ENCODE measurements at places on chromosomes 4 and X.

GRCh38 chrX:53288189-53288588 lies 6.8 kb upstream of the IQSEC2 start:
- peak; percentile 54 for DNase-seq

- DNase-seq: peak; percentile 8
These were observed 15.8 kb upstream of the RGS12 start for GRCh38 chr4:3276986-3277385.

DNA sequence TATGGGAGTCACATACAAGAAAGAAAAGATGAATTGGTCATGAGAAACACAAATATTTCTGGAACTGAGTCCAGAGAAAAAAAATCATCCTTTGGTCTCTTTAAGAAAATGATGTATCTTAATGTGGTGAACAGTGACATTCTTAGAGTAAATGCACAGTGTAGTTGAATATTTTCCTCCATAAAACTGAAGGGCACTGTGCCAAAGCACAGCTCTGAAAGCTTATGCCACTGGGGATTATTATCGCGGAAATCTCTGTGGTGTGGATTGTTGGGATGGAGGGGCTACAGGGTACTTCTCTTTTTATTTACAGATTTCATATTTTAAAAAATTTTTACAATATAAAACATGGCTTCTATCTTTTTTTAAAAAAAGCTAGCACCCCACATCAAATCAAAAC lies 908.1 kb downstream of the CCSER1 start:
- no peak for DNase-seq

GRCh38 chrX:38305971-38306370 lies 21.3 kb downstream of the RPGR start:
- DNase-seq: no peak

- no peak for DNase-seq
These were observed 255.3 kb downstream of the RAPGEF2 start for GRCh38 chr4:159358226-159358625.

DNA sequence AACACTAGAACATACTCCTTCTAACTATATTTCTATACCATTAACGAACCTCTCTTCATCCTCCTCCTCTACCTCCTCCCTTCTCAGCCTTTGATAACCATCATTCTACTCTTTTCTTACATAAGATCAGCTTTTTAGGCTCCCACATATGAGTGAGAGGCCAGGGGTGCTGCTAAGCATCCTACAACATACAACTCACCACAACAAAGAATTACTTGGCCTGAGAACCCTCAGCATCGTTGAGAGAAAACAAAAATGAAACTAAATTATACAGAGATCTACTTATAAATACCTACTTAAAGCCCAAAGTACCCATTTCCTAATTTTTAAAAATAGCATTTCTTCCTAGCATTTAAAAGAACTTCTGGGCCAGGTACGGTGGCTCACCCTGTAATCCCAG lies 77.7 kb downstream of the CC2D2A start:
- DNase-seq: no peak

DNA sequence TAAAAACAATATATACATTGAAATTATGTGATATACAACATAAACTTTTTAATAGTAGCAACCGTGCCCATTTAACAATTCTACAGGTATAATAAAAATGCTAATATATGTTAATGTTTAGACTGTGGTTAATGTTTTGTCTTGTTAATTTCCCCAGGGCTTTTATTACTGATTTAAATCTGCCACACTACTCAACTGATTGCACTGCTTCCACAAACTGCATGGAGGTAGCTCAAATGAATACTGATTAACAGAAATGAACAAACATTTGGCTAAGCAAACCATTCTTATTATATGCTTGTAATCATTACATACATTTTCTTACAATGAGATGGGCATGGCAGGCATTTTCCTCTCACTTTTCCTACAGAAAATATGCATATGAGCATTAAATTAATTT lies 275.9 kb downstream of the GPC3 start:
- no peak for DNase-seq

GRCh38 chr4:129355516-129355915 lies 259.6 kb downstream of the C4orf33 start:
- no peak for DNase-seq

- DNase-seq: no peak
These were observed 152.1 kb downstream of the FMR1NB start for GRCh38 chrX:148133105-148133725.

- no peak for DNase-seq
These were observed 20.1 kb downstream of the IGFBP7 start for GRCh38 chr4:57090079-57090478.

DNA sequence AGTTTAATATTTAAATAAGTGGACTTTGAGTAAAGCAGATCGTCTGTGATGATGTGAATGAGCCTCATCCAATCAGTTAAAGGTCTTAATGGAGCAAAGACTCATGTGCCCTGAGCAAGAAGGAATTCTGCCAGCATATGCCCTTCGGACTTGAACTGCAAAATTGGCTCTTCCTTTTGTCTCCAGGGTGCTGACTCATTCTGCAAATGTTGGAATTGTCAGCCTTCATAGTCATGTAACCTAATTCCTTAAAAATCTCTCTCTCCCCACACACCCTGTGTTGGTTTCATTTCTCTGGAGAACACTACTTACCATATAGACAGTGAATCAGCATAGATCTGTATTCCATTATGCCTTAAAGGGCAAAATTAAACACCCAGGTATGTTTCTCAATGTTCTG lies 609.8 kb upstream of the GALNTL6 start:
- DNase-seq: no peak

GRCh38 chr4:76905521-76905920 lies 7.6 kb upstream of the SOWAHB start:
- no peak for DNase-seq

DNA sequence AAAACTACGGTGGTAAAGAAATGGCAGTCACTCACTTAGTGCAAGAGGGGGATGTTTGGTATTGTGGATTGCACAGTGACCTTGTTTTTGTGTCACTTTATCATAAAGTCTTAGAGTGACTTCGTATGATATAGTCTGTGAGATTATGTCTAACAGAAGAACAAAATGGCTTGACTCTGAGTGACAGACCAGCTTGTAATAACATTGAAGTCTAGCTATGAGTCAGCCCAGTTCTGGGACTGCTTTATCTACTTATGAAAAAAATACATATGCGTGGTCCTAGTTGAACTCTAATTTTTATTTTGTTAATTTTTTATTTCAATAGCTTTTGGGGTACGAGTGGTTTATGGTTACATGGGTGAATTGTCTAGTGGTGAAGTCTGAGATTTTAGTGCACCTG lies 20.0 kb downstream of the DCLK2 start:
- no peak for DNase-seq

- no peak for DNase-seq
These were observed 14.2 kb downstream of the ATOH1 start for GRCh38 chr4:93842601-93843252.

GRCh38 chr4:140268186-140268841 lies 105.1 kb upstream of the SCOC start:
- no peak for DNase-seq

GRCh38 chr4:37561803-37562207 lies 124.4 kb downstream of the RELL1 start:
- no peak for DNase-seq

- no peak for DNase-seq
These were observed 88.9 kb downstream of the ZNF674 start for GRCh38 chrX:46456125-46456922.

DNA sequence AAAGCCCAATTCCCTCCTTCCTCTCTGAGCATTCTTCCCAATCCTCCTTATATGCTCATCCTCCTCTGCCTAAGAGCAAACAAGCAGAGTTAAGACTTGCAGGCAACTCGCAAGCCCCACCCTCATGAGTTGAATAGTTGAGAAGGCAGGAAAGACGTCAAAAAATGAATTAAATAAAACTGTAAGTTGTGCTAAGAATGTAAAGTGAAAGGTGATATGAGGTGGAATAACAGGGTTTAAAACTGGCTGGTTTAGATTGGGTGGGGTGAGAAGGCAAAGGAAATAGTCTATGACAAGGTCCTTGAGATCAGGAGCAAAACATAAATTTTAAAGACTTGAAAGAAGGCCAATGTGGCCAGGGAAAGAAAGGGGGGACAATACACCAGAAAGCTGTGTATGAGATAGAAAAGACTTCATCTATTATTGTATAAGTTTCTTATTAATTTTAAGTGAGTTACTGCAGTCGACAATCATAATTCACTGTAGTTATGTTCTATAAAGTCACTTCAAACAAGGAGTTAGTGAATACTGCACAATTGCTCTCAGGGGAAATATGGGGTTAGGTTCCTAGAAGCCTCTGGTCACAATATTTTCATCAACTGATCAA lies 124.9 kb downstream of the RELL1 start:
- DNase-seq: no peak

- no peak for DNase-seq
These were observed 212.1 kb upstream of the ATP6AP2 start for GRCh38 chrX:40368611-40369061.

DNA sequence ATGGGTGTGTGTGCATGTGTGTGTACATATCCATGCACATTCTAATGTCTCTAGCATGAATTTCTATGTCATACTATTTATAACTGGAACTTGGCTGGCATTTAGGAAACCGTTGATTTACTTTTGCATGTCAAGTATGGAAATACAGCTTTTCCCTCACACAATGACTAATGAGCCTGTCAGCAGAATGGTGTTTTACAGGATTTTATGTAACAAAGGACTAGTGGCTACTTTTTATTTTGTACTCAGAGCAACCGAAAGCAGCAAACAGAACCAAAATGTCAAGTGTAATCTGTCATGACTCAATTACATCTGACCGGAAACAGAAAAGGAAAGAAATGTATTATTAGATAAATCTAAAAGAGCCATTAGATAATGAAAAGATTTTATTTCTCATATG lies 1911.5 kb upstream of the AGA start:
- DNase-seq: no peak

GRCh38 chr4:15794905-15795304 lies 16.8 kb downstream of the CD38 start:
- no peak for DNase-seq

- no peak for DNase-seq
These were observed 175.7 kb upstream of the TBC1D9 start for GRCh38 chr4:140931911-140932310.

DNA sequence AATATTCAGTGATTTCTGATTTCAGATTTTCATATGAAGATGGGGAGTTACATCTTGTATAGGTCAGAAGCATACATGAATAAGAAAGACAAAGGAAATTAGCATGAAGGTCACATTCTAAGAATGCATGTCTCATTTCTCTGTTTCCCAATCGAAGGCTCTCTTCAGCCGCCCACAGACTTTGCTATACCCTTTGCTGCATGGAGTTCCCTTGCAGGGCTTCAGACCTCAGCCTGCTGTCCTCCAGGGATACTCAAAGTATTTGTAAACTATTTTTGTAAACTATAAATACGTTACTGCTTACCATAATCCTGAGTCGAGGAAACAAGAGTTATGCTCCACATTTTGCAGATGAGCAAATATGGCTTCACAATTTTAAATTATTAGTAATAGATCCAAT lies 738.4 kb downstream of the PCDH18 start:
- DNase-seq: no peak

DNA sequence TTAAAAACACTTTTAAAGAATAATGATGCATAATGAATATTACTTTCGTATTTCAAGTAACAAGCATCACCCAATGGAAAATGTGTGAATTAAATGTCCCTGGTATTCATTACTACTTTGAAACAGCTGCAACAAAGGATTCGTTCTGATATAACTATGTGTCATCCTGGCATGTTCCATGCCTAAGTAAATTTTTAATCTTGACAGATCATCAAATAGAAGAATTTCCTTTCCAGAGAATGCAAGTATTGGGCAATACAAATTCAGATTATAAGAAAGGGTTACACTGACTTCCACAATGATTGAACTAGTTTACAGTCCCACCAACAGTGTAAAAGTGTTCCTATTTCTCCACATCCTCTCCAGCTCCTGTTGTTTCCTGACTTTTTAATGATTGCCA lies 105.3 kb downstream of the SPCS3 start:
- no peak for DNase-seq

GRCh38 chr4:175807547-175807946 lies 4.5 kb downstream of the GPM6A start:
- no peak for DNase-seq

DNA sequence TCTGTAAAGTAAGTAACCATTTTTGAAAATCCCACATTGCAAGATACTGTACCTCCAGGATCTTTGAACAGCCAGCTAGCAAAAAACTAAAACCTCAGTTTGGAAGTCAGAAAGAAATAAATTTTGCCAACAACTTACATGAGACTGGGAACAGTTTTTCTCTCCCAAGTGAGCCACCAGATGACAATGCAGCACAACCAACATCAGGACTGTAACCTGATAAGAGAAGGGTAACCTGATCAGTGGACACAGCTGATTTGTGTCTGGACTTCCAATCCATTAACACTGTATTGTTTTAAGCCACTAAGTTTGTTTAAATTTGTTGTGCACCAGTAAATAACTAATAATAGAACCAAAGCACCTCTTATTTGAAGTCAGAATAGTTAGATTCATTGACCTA lies 923.3 kb downstream of the FAT4 start:
- no peak for DNase-seq

- DNase-seq: no peak
These were observed 1071.8 kb downstream of the CCSER1 start for GRCh38 chr4:91198951-91199350.

DNA sequence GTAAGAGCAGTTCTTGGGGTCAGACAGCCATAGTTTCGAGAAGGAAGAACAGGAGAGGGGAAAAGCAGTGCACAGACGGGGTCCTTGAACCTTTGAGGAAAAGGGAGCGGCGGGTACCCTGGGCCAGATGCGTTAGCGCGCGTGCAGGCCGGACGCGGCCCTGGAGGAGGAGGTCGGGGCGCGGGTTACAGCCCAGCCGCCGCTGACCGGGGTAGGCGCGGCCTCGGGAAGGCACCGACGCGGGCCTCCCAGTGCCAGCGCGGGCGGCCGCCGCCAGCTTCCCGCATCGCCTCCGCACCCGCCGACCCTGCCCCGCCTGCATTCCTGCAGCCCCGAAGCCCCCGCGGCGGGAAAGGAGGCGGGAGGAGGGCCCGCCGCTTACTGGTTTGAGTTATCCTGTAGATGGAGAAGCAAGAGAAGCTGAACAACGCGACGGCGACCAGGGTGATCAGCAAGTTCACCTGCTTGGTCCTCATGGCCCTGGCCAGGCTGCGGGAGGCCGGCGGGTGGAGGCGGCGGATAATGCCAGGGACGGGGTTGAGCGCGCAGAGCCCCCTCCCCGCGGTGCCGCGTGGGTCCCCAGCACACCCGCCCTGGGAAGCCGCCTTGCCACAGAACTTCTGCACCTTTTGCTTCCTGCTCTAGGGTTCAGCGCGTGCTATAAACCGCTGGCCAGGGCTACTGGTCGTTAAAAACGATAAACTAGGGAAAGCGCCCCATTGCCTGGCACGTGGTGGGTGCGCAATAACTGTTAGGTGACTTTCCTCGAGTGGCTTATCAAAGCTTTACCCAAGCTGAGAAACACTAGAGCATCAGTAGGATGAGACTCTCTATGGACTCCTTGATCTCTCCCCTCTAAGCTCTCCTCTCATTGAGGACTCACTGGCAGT lies at the start of gene MGAT4D:
TSS of gene MGAT4D (minus strand) at position 547 of the 890 bp plus-strand sequence. CDS start at position 476, 71 bp downstream.
- peak; percentile 63 for DNase-seq

DNA sequence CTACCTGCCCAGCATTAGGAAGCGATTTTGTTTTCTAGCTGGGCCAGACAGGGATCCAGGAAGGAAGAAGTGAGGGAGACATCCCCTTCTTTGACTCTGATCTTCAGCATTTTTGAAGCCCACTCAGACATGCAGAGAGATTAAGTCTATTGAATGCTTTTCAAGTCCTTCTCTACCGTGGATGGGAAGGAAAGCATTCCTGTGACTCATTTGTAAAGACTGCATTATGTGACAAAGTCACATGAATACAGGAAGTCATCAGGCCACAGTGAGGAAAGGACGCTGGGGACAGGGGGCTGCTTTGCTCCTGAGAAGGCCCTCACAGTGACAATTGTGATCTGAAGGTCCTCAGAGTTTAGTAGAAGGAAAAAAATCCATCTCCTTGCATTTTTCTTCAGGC lies 67.4 kb upstream of the GBA3 start:
- no peak for DNase-seq

Measured in WTC11 (cell line).